ENCODE measurements at places on chromosomes 11 and 22.

- DNase-seq: no peak
These were observed 52.2 kb downstream of the BMAL1 start for GRCh38 chr11:13329670-13330356.

GRCh38 chr11:117855912-117856651 lies 20.4 kb downstream of the FXYD6 start:
- DNase-seq: no peak

- no peak for DNase-seq
These were observed 10.2 kb upstream of the BIRC3 start for GRCh38 chr11:102306817-102307726.

DNA sequence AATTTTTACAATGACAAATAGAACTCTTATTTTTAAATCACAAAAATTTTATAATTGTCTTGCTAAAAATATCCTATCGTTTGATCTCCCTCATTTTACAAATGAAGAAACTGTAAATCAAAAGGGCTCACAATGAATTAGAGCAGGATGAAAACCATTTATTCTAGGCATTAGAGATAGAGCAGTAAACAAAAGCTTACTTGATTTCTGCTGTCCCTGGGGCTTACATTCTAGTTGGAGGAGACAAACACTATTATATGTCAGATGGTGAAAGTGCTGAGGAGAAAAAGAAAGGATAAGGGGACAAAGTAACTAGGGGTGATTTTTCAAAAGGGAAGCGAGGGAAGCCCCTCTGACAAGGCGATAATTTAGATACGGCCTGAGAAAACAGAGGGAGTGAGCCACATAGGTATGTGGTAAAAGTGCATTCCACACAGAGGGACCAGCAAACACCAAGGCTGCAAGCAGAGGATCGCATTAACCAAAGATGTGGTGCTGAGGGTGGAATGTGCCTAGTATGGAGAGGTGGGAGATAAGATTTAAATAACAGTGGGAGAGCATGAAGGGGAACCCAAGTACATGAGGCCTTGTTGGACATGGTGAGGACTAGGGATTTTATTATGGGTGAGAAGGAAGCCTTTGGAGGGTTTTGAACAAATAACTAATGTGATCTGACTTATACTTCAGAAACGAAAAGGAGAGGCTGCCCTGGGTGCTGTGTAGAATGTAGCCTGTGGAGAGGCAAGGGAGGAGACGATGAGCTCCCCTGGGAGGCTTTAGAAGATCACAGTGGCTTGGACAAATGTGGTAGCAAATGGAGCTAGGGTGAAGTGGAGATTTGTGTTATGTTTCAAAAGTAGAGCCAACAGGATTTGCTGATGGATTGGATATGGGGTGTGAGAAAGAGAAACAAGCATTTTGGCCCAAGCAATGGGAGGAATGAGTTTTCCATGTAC lies 62.1 kb downstream of the PDHX start:
- no peak for DNase-seq

DNA sequence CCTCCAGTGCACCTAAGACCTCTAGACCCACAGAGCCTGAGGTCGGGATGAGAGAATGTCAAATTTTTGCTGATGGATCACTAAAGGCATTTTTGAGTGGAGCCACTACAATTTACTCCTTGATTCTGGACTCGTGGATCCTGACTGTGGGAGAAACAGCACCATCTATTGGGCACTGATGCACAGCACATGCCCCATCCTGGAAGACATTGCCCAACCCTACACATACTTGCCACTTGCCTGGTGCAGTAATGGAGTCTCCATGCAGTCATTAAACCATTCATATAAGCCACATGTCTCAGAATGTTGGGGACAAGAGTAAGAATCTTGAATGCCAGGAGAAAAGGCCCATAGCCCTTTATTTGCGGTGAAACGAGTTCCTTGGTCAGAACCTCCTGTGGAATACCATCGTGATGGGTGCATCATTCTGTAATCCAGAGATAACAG lies 103.9 kb downstream of the GGTLC2 start:
- DNase-seq: peak; percentile 23

GRCh38 chr11:56412396-56412795 lies at the start of gene OR5AL1:
OR5AL1 (plus strand) TSS chr11:56412696.
- no peak for DNase-seq

DNA sequence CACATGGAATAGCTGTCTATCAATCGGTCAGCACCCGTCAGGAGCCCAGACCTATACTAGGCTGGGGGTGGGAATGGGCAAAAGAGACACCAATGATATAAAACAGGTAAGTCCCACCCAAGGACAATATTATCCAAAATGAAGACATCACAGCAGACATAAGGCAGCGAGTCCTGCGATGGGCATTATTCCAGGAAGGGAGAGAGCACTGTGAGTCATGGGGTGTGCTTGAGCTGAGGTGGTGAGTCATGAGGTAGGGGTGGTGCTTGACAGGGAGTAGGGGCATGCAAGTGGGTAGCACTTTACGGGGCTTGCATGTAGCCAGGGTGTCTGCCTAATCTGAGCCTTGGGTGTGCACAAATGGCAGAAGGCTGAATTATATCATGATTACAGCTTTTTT lies 605.0 kb upstream of the CADM1 start:
- peak; percentile 33 for DNase-seq

GRCh38 chr11:133911171-133911570 lies 45.6 kb downstream of the IGSF9B start:
- no peak for DNase-seq

All from fibroblast of lung (primary cell).